RPMI8226 (cell line): ENCODE measurements at places on chromosomes 7 and 10.

GRCh38 chr10:98186681-98187080, 52.2 kb downstream of the R3HCC1L start:
- DNase-seq, result no peak

DNA sequence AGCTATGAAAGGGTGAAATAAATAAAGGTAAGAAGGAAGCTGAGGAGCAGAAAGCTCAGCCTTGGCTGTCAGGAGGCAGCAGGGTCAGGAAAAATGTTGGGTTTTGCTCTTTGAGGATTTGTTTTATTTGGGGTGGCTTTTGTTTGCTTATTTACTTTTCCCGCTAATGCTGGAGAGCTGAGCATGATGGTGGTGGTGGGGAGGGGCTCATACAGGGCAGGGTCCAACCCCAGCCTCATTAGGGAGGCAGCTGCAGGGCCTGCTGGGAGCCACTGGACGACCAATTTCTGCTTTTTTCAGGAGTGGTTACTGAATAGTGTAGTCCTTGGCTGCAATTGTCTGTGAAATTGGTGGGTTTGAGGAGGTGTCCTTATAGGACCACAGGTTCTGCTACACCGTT, 36.3 kb downstream of the CCM2 start:
- no peak for DNase-seq

GRCh38 chr10:98167191-98167590, 32.7 kb downstream of the R3HCC1L start:
- no peak for DNase-seq

DNA sequence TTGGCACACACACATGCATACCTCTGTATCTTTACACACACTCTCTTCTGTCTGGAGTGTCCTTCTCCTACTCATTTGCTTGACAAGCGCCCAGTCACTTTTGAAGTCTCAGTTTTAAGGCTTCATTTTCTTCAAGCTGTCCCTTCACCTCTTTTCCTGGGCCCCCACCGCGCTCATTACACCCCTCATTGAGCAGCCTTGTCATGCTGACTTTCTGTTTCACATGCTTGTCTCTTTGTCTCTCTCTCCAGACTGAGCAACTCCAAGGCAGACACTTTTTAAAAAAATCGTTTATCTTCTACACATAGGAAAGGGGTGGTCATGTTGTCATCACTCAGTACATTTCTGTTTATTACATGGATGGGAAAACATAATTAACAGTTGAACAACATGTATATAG, 225.2 kb upstream of the FZD1 start:
- DNase-seq, result no peak

DNA sequence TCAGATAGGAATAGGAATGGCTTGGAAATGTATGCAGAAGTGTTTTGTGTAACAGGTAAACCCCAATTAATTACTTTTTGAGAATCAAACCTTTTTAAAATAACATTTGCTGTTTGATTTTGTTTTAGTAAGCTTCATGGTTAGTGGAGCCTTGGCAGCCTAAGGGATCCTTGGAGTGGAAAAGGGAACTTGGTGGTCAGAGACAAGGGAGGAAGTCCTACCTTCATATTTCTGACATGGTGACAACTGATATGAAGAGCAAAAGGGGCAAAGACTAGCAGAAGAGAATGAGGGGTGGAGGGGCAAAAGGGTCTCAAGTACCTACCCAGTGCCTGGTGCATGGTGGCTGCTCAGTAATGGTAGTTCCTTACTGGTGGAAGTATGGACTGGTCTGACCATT, 32.3 kb downstream of the AHCYL2 start:
- no peak for DNase-seq

DNA sequence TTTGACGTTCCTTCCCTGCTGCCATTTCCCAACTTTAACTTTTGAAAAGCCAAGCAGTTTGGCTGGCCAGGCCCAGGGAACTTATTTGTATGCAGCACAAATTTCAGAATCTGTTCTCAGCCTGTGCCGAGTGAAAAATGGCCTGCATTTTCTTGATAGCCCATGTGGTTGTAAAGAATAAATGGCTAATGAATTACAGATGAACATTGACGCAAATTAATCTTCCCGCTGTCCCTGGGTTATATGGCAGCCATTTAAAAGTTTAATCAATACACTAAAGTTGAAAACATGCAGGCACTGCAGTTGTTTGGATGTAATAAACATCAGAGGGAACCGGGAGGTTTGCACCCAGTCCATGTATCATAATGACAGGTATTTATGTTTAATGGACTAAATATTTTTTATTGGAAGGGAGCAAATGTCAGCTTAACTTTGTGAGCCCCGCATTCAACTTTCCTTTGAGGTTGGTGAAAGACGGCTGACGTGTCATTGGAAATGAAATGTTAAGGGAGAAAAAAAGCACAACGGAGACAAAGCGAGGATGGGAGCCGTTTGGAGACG, 1092.4 kb downstream of the LRMDA start:
- DNase-seq, result no peak

GRCh38 chr10:79244841-79245504, 102.3 kb upstream of the PPIF start:
- DNase-seq, result peak; percentile 37

GRCh38 chr7:93828260-93828659, 62.3 kb downstream of the TFPI2 start:
- no peak for DNase-seq

GRCh38 chr10:57982091-57982490, 285.6 kb downstream of the IPMK start:
- DNase-seq, result no peak

- DNase-seq, result no peak
These were observed 205.6 kb upstream of the ETV1 start for GRCh38 chr7:14195079-14195478.

DNA sequence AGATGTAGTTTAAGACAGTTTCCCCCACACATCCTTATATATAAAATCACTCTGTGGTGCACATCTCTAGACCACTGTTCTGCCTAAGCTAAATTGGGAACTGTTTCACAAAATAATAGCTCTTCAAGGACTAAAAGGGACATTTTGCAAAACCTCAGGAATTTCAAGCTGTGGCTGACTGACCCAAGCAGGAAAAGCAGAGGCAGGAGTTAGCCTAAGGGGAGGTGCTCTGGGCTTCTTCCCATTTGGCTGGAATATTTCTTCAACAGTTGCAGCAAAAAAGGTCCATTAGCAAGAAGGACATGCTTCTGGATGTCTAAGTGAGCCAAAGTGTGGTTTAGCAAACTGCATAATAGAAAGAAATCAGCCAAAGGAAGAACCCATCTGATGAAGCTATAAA, 551.2 kb upstream of the ANKRD30A start:
- DNase-seq, result no peak

DNA sequence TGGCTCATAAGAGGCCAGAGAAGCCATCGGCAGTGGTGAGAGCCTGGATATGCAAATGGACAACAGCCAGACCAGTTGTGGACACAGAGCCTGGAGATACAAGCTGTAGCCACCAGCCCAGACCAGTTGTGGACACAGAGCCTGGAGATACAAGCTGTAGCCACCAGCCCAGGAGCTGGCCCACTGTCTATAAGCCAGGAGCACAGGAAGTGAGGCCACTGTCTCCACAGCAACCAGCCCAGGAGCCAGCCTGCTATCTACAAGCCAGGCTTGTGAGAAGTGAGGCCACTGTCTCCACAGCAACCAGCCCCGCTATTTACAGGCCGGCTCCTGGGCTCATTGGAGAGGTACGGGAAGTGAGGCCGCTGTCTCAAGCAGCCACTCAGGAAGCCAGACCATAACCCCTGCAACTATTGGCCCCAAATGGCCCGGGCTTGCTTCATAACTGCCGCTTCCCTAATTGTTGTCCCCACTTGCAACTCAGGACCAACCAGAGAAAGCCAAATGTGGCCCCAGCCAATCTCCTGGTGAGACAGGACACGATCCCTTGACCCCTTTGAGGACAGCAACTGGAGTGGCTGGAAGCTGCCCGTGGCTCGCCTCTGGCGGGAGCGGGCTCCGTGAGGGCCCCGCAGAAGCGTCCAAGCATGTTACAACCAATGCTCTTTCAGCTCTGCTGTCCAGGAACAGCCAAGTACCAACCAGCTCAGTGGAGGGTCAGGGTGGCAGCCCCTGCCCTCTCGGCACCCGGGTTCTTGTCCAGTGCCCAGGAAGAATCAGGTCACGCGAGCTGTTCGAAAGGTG, 44.1 kb upstream of the CNPY1 start:
- peak; percentile 61 for DNase-seq

DNA sequence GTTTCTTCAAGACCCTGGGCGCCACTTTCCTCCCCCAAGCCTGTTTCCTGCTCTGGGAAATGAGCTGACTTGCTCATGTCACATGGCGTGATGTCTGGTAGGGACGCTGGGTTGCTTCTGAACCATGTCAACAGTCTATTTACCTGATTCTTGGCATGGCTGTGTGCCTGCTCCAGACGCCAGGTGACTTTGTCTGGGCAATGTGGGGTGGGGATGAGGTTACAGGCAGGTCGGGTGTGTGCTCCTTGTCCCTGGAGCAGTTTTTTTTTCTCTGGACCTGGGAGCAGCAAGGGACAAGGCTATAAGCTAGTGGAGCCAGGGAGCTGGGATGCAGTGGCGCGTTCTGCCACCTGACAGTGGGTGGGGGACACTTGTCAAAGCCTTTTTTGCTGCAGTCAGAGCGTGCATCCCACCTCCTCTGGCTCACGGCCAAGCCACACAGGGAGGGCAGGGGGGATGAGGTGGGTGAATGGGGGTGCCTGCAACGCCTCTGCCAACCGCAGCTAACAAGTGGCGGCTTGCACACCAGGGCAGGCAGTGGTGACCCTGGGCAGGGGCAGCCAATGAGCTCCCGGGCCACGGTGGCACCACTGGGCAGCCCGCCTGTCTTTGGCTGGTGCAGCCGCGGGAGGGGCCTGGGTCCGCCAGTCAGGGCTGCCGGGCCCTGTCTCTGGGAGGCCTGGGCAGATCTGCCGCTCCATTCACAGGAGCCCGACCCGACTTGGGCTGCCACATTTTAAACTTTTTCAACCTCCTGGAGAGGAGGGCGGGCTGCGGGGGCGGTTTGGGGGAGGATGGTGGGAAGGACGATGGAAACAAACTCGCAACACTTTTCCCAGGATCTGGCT, 22.9 kb downstream of the DNAJB12 start:
- DNase-seq, result peak; percentile 96

DNA sequence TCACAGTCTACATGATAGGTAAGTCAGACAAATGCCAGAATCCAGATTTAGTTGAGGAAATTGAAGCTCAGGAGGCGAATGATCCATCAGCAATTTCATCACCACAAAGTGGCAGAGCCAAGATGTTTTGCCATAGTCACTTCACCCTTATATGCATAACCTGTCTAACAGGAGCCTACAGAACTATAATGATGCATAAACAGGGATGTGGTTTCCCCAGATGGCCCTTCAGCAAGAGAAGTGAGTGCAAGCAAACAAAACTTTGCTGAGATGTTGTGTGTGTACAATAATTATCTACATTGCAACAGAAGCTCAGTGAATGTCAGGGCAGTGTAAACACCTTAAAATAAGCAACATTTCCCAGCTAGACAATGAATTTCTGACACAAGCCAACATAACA, 28.6 kb downstream of the PON3 start:
- no peak for DNase-seq
